Right renal pelvis (tissue), 4 donors: ENCODE measurements at places on chromosomes 13 and 19. TPM values are rescaled to one million over a fixed set of nuclear protein-coding genes. Genes with fewer than 3 reads are reported as not detected.

Gene MADCAM1
- polyA plus RNA-seq: 2.8 TPM

Gene KLK4
- polyA plus RNA-seq: 0.22 TPM

Gene GRIN2D
- polyA plus RNA-seq: 0.61 TPM

Gene ZNF837
- polyA plus RNA-seq: 2.1 TPM

Gene ZNF730
- polyA plus RNA-seq: 7.3 TPM
